Amygdala (tissue), 56 donors: ENCODE measurements at places on chromosomes 1 and 21.

DNA sequence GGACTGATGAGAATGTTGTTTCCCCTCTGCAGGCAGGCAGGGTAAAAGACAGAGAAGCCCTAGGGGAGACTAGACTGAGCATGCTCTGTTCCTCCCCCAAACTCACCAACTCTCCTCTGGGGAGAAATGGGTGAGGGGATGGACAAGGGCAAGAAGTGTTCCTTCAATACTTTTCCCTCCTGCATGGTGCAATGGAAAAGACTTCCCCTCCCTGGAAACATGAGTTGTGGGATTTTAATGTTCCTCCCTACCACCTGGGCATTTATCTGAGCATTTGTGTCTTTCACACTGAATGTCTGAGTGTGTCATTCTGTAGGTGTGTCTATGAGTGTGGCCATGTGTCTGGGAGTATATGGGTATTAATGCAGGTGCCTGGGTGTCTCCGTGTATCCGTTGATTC, 275.7 kb downstream of the C1orf94 start:
- DNase-seq: no peak

DNA sequence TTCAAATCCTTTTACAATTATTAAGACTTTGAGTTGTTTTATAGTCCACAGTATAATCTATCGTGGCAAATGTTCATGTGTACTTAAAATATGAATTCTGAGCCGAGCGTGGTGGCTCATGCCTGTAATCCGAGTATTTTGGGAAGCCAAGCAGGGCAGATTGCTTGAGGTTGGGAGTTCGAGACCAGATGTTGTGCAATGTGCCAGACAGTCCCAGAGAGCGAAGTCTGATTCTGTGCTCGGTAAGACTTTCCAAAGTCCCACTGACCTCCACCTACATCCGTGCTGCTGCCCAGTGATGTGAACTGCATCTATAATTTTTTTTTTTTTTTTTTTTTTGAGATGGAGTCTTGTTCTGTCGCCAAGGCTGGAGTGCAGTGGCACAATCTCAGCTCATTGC, 52.2 kb downstream of the VPS26C start:
- DNase-seq: no peak

GRCh38 chr1:39656391-39656790, 15.5 kb downstream of the NT5C1A start:
- DNase-seq: no peak

DNA sequence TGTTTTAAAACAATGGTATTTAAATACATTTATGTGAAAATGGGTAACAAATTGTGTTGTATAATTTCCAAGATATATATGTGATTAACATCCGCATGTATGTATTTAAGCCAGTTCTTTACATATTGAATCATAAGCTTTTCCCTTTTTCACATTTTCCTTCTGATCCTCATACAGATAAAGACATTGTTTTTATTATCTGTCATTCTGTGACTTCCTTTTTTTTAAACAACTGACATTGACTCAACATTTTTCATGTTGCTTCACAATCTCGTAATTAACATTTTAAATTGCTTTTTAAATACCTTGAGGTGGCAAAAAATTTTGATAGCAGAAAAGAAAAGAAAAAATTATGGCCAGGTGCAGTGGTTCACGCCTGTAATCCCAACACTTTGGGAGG, 1.4 kb downstream of the STXBP3 start:
- DNase-seq: no peak

DNA sequence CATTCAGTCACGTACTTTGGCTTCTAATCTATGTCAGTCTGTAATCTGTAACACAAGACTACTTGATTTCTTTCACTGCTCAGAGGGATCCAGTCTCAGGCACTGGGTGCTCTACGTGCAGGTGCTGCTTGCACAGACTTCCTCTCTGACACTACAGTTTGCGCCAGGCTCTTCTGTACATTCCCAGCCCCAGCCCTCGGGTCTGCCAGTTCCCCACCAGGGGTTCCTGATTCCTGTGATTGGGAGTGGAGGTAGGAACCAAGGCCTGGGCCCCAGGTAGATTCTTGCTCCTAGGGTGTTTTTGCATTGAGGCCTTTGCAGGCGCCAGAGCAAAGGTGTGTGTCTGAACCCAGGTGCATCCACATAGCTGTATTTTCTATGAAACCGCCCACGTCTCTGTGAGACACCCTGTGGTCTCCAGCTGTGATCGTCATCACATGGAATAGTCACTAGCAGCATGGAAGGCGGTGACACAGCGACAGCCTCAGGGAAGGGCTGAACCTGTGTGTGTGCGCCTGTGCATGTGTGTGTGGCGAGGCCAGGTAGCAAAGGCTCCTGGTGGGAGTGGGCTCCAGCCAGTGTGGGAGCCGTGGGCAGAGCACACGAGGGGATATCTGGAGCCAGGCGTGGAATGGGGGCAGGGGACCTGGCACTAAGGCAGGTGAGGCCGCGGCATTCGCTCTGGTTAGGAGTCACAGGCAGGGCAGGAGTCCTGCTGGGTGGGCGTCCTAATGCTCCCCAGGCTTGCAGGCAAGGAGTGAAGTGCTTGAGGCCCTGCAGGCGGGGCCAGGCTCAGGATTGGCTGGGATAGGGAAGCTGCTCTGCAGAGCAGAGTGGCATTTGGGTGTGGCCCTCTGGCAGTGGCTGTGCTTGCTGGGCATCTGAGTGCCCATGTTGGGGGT, 5.2 kb downstream of the GJC2 start:
- no peak for DNase-seq

DNA sequence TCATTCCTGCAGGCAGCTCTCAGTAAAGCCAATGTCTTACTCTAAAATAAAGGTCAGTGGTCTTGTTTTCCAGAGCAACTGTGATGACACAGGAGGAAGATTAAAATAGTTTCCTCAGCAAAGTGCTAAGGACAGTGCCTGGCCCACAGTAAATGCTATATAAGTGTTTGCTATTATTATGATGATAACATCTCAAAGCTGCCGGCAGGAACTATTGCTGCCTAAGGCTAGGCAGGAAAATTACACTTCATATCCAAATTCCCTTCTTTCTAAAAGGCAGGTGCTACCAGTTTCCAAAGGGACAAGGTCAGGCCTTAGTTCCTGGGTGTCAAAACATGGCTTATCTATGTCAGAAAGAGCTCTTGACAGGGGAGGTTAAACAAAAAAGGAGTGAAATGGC, 401.3 kb downstream of the HHAT start:
- no peak for DNase-seq

DNA sequence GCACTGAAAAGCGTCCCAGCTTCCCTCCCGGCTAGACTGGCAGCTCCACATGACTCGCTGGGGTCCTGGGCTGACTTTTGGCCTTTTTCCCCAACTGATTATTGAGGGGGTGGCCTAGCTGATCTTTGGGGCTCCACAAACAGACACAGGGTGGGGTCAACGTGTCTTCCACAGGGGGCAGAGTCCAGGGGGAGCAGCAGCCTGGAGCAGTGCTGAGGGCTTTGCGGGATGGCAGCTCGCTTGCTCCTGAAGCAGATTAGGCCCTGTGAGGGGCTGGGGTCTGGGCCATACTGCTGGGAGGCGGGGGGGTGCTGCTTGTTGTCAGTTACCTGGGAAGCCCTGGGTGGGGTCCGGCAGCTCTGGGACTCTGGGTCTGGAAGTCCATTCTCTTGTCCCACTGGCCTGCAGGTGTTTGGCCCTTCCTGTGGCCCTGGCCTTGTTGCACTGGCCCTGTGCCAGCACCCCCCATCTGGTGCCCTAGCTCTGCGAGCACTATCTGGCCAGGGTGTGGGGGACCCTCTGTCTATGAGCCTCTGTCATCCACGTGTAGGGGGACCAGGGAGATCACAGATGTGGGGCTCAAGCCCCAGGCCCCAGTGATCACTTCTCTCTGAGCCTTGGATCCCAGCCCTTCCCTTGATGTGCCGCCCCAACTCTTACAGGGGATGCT, 12.3 kb upstream of the HES5 start:
- DNase-seq: no peak

GRCh38 chr1:107100331-107100984, 40.4 kb upstream of the NTNG1 start:
- DNase-seq: no peak
